Mesangial cell (primary cell): ENCODE measurements at places on chromosomes 12 and 14. TPM values are rescaled to one million over a fixed set of nuclear protein-coding genes. Genes with fewer than 3 reads are reported as not detected.

PPP4R4 gene
- total RNA-seq: 0.16 and 0.38 TPM in 2 replicates

NEUROD4 gene
- not detected in 2 replicates for total RNA-seq

PTHLH gene
- total RNA-seq: 1.5 and 2.6 TPM in 2 replicates

PLEKHH1 gene
- total RNA-seq: 3.1 and 10.6 TPM in 2 replicates

CELA1 gene
- total RNA-seq: not detected in 2 replicates
